Stimulated activated CD8-positive, alpha-beta memory T cell treated with anti-CD3 and anti-CD28 coated beads, Interleukin-4, amount 100 ng/mL, for 1 hour (primary cell): ENCODE measurements at places on chromosomes 5 and 9.

GRCh38 chr5:140383300-140383699 lies 18.3 kb upstream of the ANKHD1 start:
- DNase-seq, result no peak

DNA sequence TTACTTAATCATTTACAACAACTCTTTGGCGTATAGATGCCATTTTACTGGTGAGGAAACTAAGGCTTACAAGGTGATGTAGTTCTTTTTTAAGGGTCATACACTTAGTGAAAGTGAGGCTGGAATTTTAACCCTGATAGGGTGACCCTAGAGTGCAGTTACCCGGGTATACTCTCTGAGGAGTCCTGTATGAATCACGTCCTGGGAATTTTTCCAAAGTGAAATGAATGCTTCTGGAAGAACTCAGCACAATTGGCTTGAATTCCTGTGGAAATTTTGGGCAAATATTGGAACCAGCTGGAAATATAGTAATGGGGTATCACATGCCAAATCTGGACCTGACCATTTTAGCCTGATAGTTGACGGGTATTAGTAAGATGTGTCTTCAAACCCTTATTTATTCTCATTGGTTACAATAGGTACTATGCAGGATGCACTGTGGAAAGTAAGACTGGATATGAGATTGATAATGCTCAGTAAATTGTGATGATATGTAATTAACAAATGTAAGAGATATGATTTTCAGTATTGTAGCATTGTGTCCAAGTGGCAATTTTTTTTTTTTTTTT lies 14.8 kb downstream of the SUB1 start:
- DNase-seq, result no peak

- DNase-seq, result no peak
Measured at GRCh38 chr5:176458904-176459561, 10.8 kb downstream of the FAF2 start.

GRCh38 chr5:84092738-84093137 lies 291.9 kb downstream of the EDIL3 start:
- DNase-seq, result no peak

DNA sequence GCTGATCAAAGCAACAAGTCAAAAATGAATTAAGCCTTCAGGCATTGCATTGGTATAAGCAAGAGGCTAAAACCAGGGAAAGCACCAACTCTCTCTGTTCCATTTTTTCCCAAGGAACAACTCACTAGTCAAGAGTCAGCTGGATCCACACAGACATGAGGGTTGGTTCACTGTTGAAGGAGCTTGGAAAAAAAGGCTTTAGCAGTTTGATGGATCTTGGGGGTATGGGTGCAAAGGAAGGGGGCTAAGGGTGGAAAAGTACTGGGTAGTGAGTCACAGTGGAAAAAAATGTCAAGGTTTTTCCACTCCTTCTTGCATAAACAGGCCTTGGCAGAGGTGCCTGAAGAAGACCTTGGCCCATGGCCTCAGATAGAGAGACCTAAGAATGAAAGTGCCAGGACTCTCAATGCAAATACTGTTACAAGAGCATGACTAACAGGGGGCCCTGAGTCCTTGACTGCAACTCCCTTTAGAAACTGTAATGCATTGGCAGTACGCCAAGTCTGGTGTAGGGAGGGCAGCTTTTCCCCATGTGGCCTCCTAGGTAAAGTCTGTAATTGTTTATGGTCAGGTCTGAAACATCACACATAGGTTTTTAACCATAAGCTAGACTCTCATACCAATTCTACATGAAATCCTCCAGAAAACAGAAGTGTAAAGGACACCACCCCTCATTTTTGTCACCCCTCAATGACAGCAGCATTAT lies 23.7 kb downstream of the ACTL7A start:
- DNase-seq, result no peak

DNA sequence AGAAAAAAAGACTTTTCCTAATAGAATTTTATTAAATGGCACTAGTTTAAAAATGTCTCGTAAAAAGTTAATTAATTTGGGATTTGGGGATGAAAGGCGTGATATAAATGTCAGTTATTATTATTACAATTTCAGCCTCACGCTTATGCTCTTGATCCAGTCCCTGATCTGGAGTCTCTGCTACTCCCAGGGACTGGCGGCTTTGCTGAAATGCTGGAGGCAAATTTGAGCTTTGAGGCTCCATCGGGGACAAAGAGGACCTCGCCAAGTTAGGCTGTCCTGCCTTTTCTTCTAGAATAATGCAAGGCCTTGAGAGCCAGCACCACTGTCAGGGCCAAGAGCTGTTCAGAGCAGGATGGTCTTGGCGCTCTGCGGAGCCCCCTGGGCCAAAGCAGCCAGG lies 69.7 kb downstream of the ZNF618 start:
- no peak for DNase-seq

GRCh38 chr9:94719878-94720277 lies 6.6 kb upstream of the AOPEP start:
- no peak for DNase-seq

DNA sequence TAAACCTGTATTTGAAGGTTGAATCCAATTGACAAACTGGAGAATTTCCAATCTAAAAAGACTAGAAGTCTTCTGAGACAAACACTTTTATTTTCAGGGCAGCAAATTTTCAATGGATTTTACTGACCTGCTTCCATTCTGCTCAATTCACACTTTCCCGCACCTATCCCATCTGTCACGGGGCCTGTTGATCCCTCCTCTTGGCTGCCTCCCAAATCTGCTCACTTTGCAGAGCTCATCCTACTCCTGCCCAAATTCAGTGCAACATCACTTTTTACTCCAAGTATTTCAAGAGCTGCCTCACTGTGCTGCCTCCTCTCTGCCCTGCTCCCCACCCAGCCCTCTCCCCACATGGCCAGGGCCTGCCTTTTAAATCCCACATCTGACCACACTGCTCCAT lies 35.1 kb downstream of the GOLM1 start:
- DNase-seq, result no peak

GRCh38 chr9:135157856-135158563 lies 70.5 kb downstream of the OLFM1 start:
- DNase-seq, result no peak

GRCh38 chr5:168365581-168366081 lies 74.2 kb downstream of the WWC1 start:
- no peak for DNase-seq

DNA sequence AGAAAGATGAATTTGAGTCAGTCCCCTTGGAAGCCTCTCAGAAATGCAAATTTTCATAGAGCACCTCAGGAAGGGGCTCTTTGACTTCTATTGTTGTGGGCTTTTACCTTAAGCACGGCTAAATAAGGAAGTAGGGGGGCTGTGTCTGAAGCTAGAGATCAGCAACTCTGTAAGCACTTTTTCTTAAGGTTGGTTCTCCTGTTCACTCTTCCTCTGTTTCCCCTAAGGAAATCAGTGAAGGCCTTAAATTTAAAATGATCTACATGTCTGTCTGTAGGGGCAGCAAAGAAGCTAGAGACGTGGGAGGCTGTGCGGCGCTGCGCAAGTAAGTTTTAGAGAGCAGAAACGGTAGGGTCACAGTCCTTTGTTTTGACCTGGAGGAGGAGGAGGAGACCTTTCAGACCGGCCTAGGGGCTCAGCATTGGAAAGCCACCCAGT lies 1.2 kb upstream of the CDC14B start:
- no peak for DNase-seq

- DNase-seq, result no peak
Measured at GRCh38 chr9:127415657-127416056, 8.5 kb upstream of the ZNF79 start.
